ENCODE measurements at places on chromosomes 6 and 20. TPM values are rescaled to one million over a fixed set of nuclear protein-coding genes. Genes with fewer than 3 reads are reported as not detected.

GRCh38 chr6:24401458-24401857 lies 1.3 kb upstream of the MRS2 start:
- DNase-seq: no peak

GRCh38 chr6:70423189-70424134 lies 10.2 kb downstream of the FAM135A start:
- no peak for DNase-seq

- no peak for DNase-seq
Measured at GRCh38 chr20:17643531-17644188, 38.4 kb downstream of the RRBP1 start.

DNA sequence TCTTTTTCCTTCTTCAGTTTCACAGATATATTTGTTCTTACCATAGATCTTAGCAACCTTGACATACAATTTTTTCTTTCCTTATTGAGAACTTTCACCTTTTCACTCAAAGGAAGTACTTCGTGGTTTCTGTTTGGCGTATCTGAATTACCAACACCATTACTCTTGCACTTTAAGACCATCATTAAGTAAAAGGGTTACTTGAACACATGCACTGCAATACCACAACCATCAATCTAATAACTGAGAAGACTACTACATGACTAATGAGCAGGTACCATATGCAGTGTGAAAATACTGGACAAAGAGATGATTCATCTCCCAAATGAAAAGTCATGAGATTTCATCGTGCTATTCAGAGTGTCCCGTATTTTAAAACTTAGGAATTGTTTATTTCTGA lies 21.7 kb upstream of the SENP6 start:
- DNase-seq: no peak

- no peak for DNase-seq
Measured at GRCh38 chr6:42909835-42910234, 6.0 kb upstream of the PTCRA start.

The TMEM244 gene
- total RNA-seq: not detected

The DUSP15 gene
- total RNA-seq: 49.5 TPM

The PRRT1 gene
- total RNA-seq: 6.1 TPM

Measured in sciatic nerve (tissue), 2 donors.